Activated CD4-positive, alpha-beta T cell treated with anti-CD3 and anti-CD28 coated beads, Interleukin-2, amount 50 U/mL, for 24 hours (primary cell): ENCODE measurements at places on chromosomes 7 and 10.

DNA sequence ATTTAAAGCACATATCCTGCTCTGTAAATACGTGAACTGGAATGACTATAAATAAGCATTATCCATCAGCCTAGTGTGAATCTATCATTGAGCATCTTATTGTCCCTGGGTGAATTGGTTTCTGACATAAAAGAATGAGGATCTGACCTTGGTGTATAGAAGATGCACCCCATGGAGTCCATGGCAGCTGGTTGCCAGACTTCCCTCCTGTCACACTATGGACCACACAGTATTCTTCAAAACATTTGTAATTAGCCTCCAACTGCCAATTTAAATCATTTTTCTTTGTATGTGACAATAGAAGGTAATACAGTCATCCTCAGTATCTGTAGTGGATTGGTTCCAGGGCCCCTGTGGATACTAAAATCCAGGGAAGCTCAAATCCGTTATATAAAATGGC, 238.1 kb upstream of the ZWINT start:
- DNase-seq: no peak

DNA sequence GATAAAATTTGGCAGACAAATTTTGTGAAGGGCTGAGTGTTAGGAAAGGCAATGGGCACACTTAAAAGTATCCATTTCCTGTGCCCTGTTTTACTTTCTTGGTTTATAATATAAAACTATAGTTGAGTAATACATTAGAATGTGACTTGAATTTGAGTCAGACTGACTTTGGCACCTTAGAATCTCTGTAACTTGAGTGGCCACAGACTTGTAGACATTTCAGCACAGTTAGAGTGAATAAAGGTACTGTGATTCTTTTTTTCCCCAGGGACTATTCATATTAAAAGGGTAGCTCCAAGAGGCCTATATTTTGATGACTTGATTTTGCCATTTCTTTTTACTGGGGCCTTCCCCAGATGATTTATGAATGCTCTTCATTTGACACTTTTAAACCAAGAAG, 22.4 kb downstream of the GBF1 start:
- no peak for DNase-seq

- no peak for DNase-seq
These were observed 8.7 kb upstream of the IL6 start for GRCh38 chr7:22718200-22718711.

DNA sequence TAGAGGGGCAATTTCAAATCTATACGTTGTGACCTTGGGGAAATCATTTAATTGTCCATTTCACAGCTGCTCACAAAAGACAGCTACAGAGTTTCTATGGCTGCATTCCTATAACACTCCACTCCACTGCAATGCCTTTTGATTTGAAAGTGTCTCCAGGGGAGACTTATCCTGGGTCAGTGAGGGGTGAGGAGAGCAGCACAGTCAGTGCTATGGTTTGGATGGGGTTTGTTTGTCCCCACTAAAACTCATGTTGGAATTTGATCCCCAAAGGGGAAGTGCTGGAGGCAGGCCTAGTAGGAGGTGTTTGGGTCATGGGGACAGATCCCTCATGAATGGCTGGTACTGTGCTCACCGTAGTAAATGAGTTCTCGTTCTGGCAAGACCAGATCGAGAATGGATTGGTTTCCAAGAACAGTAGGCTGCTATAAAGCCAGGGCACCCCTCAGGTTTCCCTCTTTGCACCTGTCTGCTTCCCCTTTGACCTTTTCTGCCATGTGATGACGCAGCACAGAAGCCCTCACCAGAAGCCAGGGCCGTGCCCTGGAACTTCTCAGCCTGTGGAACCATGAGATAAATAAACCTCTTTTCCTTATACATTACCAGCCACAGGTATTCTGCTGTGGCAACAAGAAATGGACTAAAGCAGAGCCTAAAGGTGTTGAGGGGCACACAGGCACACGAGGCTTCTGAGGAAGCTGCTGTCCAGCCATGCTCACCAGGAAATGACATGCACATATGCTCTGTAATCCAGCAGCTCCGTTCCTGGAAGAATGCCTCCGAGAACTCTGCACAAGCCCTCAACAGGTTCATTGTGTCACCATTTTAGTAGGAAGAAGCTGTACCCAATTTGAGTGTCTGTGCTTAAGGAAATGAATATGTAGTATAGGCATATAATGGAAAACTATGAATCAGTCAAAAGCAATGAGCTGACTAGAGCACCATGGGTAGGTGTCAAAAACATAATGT, 5.0 kb upstream of the PAPOLB start:
- no peak for DNase-seq
